Activated T-helper 1 cell treated with Interleukin-2 at 50 U/mL for 16 hours (primary cell): ENCODE measurements at places on chromosomes 1 and 21.
A peak's percentile ranks its signal among the peaks of the same experiment; 100 is the strongest.

DNA sequence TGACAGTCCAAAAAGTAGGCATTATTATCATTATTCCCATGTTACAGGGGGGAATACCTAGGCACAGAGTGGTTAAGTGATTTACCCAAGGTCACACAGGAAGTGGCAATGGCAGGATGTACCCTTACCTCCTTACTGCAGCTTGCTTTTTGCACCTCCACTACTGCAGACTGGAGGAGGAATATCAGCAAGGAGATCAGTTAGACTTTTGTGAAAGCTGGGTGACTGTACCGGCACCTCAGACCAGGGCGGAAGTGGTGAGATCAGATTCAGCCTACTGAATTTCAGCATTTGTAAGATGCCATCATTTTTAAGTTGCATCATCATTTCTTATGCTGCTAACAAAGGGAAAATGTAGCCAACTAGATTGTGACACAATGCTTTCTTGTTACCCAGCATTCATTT, 4.5 kb downstream of the ADARB1 start:
- peak; percentile 62 for DNase-seq

DNA sequence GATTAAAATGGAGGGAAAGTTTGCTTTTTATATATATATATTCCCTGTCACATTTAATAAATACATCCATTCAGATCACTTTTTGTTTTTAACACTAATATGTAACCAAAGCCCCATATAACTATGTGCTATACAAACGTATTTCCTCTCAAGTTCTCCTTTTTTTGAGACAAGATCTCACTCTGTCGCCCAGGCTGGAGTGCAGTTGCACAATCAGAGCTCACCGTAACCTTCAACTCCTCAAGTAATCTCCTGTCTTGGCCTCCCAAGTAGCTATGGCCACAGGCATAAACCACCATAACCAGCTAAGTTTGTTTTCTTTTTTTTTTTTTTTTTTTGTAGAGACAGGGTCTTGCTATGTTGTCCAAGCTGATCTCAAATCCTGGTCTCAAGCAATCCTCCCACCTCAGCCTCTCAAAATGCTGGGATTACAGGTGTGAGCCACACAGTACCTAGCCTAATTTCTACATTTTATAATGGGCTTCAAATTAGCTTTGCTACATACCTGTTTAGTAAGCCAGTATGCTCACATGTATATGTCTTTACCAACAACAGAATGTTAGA, 120.0 kb downstream of the TGFBR3 start:
- no peak for DNase-seq

- no peak for DNase-seq
Observed at GRCh38 chr1:114063544-114063943, 84.3 kb downstream of the OLFML3 start.

DNA sequence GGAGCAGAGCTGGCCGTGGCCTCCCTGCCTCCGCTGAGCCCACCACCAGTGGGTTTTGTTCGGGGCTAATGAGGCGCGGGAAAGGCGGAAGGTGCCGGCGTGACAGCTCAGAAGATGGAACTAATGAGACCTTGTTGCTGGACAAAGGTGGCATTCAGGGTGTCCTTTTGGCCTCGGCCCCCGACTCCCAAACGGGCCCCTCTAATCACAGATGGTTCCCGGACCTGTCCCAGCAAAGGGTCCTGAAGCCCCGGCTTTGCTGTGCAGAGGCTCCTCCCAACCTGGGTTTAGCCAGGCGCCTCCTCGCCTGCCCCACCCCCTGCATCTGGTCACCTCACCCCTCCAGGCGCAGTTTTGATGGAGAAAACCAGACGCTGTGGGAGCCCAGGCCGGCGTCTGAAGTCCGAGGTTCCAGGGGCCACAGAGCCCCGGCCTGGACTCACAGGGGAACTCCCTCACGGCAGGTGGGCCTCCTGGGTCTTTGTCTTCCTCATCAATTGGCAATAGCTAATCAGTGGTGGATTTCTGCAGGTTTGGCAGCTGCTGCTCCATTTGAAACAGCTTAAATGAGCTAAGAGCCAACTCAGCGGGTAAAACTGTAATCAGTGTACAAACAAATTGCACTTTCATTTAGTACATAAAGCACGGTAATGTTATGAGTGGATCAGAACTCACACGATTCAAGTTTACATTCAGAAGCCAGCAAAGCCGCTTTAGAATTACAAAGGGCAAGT, 44.3 kb upstream of the ADARB1 start:
- no peak for DNase-seq

DNA sequence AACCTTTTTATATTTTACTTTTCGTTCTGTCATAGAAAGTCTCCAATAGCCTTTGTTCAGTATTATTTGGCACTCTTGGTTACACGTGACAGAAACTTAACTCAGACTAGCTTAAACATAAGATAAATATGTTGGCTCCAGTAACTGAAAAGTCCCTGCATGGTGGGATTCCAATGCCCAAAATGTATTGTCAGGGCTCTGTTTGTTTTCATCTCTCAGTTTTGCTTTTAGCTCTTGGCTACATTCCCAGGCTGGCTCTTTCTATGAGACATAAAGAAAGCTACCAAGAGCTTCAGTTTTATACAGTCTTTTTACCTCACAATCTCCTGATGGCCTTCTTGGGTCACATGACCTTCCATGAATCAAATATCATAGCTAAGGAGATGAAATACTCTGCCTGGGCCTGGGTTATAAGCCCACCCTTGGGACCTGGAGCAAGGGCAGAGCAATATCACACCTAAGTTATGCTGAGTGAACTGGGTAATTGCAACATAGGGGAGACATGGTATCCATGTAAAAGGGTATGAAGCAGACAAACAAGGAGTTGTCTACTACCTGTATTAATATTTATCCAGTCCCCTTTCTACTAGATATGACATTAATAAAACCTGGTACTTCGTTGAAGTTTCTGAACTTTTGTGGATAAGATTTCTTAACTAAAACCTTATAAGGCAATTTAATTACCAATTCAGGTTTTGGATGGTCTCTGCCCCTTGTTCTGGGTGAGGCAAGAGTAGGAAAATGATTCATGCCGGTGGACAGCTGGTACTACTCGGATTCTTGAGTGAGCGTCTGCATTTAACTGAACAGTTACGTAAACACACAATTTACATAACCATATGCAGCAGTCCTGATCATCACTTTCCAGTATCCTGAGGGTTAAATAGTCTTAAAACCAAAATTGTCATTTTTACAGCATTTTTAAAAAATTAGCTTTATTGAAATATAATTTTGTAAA, 442.3 kb downstream of the GPATCH2 start:
- no peak for DNase-seq

- DNase-seq = no peak
Observed at GRCh38 chr21:41659791-41660560, 106.9 kb downstream of the RIPK4 start.

- DNase-seq = no peak
Observed at GRCh38 chr1:180029524-180030135, 75.0 kb downstream of the CEP350 start.

- DNase-seq = no peak
Observed at GRCh38 chr1:158527190-158527815, 26.9 kb downstream of the OR6Y1 start.

DNA sequence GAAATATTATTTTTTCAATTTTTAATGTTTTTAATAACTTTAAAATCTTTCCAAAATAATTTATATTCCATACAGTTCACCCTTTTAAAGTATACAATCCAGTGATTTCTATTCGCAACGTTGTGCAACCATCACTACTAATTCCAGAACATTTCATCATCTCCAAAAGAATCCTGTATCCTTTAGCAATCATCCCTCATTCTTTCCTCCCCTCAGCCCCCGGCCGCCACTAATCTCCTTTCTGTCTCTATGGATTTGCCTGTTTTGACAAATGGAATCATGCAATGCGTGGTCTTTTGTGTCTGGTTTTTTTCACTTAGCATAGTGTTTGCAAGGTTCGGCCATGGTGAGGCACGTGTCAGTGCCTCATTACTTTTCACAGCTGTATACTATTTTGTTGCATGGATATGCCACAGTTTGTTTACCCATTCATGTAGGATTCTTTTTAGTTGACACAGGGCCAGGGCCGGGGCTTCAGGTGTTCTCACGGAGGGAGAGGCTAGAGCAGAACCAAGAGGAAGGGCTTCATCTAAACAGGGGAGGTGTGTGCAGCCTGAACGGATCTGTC, 40.6 kb upstream of the ZBTB40 start:
- DNase-seq = no peak

DNA sequence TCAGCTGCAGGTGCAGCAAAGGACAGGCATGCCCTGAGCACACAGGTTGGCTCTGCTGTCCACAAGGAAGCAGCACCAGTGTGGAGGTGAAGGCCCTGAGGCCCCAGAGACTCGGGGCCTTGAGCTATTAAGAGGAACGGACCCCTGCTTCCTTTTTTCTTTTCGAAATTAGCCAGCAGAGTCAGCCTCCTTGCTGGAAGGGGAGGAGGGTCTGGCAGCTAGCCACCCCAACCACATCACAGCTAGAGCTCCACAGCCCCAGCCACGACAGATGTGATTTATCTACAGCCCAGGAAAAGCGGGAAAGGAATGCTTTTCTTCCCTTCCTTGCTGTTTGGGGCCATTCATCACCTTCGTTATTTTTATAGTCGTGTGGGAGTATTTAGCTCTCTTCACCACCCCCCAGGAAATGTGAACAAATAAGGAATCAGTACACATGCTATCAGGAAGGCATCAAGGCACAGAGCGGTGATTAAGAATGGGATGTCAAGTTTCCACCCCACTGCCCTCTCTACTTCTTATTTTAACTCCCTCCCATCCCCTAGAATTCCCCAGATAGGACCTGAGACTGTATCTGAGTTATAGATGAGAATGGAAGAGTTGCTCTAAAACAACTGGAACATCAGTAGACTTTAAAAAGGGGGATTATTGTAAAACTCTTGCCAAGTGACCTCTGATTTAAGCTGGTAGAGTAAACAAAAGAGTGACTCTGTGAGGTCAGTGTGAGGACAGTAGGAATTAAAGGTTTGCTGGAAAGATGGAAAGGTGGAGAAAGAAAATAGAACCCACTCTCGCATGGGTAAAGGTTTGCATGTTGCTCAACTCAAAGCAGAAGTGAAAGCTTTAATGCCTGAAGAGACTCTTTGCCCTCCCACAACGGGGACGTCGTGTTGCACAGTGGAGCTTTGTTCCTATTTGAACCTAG, 224.7 kb upstream of the GJB5 start:
- no peak for DNase-seq
